ENCODE measurements at places on chromosomes 6 and 20. TPM values are rescaled to one million over a fixed set of nuclear protein-coding genes. Genes with fewer than 3 reads are reported as not detected.

GRCh38 chr6:63883597-63883996 is 248.0 kb downstream of the PHF3 start:
- DNase-seq: no peak
- no peak overlapping the region for H3K27ac ChIP-seq
- no peaks in the 10 kb centered on the region for H3K27me3 ChIP-seq
- H3K4me3 ChIP-seq: no peak overlapping the region
- H3K36me3 ChIP-seq: no peaks in the 10 kb centered on the region

The EYS gene
- not detected for total RNA-seq

The DCDC2 gene
- not detected for total RNA-seq

The RWDD1 gene
- total RNA-seq: 38.4 TPM

- peaks cover 32% of the 10 kb centered on the region for H3K4me1 ChIP-seq
- no peaks in the 10 kb centered on the region for H3K27me3 ChIP-seq
- H3K4me3 ChIP-seq: no peak overlapping the region
- DNase-seq: no peak
- H3K27ac ChIP-seq: no peak overlapping the region
These were observed 1.2 kb upstream of the GJA1 start for GRCh38 chr6:121434037-121434770.

DNA sequence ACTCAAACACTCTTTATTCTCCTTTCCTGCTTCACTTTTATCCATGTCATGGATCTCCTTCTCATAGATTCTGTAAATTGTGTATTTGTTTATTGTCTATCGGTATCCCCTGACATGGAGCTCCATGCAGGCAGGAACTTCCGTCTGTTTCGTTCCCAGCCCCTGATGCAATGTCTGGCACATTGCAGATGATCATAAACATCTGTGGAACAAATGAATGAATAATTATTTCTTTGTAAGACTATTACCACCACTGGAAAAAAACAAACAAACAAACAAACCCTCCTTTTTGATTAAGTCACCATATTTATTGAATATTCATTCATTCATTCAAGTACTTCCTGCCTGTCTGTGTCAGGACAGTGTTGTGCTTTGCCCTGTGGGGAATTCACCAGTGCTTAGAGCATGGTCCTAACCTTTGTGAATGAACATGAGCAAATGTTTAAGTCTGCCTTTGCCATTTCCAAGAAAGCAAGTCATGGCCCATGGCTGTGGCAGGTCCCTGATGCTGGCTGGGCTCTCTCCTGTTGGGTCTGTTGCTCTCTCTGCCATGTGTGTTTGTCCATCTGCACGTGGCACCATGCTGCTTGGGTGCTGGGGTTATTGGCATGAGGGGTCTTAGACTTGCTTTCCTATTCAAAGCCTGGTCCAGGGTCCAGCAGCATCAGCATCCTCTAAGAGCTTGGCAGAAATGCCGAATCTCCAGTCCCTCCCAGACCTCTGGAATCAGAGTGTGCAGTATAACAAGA is 47.5 kb upstream of the NAA20 start:
- H3K27ac ChIP-seq: no peak overlapping the region
- no peaks in the 10 kb centered on the region for H3K27me3 ChIP-seq
- H3K36me3 ChIP-seq: peaks cover 12% of the 10 kb centered on the region

The MOG gene
- not detected for total RNA-seq

GRCh38 chr6:16471222-16471909 is 233.0 kb downstream of the GMPR start:
- no peak overlapping the region for H3K4me3 ChIP-seq
- no peak for DNase-seq
- H3K27ac ChIP-seq: peak overlapping the region; percentile 86
- peaks cover 2% of the 10 kb centered on the region for H3K36me3 ChIP-seq

- H3K4me1 ChIP-seq: peaks cover 10% of the 10 kb centered on the region
- no peak overlapping the region for H3K27ac ChIP-seq
- no peaks in the 10 kb centered on the region for H3K36me3 ChIP-seq
- no peaks in the 10 kb centered on the region for H3K27me3 ChIP-seq
- DNase-seq: no peak
These were observed 306.4 kb downstream of the CDKAL1 start for GRCh38 chr6:20840675-20841074.

GRCh38 chr6:1659816-1660215 is 50.1 kb downstream of the FOXC1 start:
- DNase-seq: no peak
- H3K36me3 ChIP-seq: no peaks in the 10 kb centered on the region
- H3K27ac ChIP-seq: no peak overlapping the region
- H3K27me3 ChIP-seq: no peaks in the 10 kb centered on the region

GRCh38 chr20:20992277-20992676 is 113.9 kb downstream of the LINC00237 start:
- no peak for DNase-seq
- H3K27ac ChIP-seq: no peak overlapping the region
- peaks cover 1% of the 10 kb centered on the region for H3K27me3 ChIP-seq
- H3K4me1 ChIP-seq: no peaks in the 10 kb centered on the region
- H3K36me3 ChIP-seq: no peaks in the 10 kb centered on the region
